Right atrium auricular region (tissue), 2 donors: ENCODE measurements at places on chromosomes 12 and 14. TPM values are rescaled to one million over a fixed set of nuclear protein-coding genes. Genes with fewer than 3 reads are reported as not detected.
A peak's percentile ranks its signal among the peaks of the same experiment; 100 is the strongest.

GRCh38 chr14:37447883-37448391 is 147.1 kb downstream of the FOXA1 start:
- H3K36me3 ChIP-seq, result no peaks in the 10 kb centered on the region
- no peaks in the 10 kb centered on the region for H3K27me3 ChIP-seq
- H3K27ac ChIP-seq, result no peak overlapping the region

DNA sequence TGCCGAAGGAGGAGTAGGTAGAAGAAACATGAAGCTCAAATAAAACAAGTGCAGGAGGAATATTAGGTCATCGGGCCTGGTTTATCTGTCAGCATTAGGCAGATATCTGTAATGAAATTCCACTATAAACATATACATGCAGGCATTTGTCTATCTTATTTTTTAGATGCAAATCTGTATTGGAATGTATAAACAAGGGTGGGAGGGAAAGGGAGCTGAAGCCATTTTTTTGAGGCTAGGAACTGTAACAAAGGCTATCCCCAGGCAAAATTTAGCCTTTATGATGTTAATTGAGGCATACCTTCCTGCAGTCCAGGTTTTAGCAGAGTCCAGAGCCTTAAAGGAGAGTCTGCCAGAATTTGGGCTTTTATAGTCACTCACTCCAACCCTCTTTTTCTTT is 72.5 kb downstream of the PHLDA1 start:
- DNase-seq, result no peak
- no peak overlapping the region for H3K27ac ChIP-seq
- H3K4me3 ChIP-seq, result no peak overlapping the region
- H3K4me1 ChIP-seq, result peaks cover 21% of the 10 kb centered on the region
- H3K27me3 ChIP-seq, result no peaks in the 10 kb centered on the region
- H3K36me3 ChIP-seq, result no peaks in the 10 kb centered on the region

- no peaks in the 10 kb centered on the region for H3K27me3 ChIP-seq
- peak overlapping the region; percentile 68 for H3K27ac ChIP-seq
- H3K36me3 ChIP-seq, result no peaks in the 10 kb centered on the region
- DNase-seq, result peak; percentile 80
- H3K4me1 ChIP-seq, result peaks cover 2% of the 10 kb centered on the region
- H3K4me3 ChIP-seq, result no peak overlapping the region
These were observed 125.3 kb upstream of the HIF1A start for GRCh38 chr14:61569812-61570548.

DNA sequence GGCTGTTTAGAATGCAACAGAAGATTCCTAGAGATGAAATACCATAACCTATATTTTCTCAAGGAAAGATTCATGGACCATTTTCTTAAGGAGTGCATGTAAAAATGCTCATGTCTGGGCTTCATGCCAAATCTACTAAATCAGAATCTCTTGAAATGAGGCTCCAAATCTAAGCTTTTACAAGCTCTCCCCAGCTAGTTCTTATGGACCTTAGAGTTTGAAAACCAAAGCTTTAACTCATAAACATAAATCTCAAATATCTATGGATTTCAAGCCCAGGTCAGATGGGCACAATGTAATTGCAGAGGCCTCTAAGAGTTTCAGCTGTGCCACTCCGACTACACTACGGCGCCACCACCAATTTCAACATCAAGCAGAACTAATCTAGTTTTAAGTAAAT is 117.3 kb upstream of the CAND1 start:
- H3K27ac ChIP-seq, result no peak overlapping the region
- no peaks in the 10 kb centered on the region for H3K27me3 ChIP-seq
- DNase-seq, result no peak
- no peaks in the 10 kb centered on the region for H3K36me3 ChIP-seq

DNA sequence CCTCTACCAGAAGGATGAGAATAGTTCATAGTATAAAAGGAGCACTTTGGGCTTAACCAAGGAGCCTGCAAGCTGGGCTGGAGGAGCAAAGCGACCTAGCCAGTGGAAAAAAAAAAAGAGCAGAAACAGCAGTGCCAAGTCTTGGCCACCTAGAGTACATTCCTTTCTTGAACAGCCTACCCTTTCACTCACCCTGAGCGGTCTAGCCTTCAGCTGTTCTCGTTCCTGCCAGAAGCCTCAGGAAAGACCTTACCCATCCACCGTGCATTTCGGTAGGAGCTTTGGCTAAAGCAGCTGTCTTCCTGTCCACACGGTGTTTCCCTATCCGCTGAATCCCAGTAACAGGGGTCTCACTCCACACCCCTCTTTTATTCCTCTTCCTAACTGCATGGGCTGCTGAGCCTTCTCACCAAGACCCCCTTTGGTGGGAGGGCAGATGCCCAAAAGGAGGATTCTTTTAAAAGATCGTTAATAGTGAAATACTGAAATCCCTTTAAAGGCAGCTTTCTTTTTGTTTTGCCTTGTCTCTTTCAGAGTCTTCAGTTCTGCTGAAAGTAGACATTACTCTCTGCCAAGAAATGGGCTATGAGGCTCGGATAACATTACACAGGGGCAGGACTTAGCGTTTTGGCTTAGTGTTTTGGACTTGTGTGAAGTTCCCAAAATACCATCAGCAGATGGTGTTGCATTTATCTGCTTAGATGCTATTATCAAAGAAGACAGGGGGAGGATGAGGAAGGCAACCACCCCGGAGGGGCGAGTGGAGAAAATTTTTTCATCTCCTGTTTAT is 88.5 kb upstream of the METAP2 start:
- H3K4me1 ChIP-seq, result peaks cover 26% of the 10 kb centered on the region
- DNase-seq, result no peak
- no peaks in the 10 kb centered on the region for H3K36me3 ChIP-seq
- H3K4me3 ChIP-seq, result peak overlapping the region; percentile 42
- H3K27ac ChIP-seq, result peak overlapping the region; percentile 76

GRCh38 chr12:114396153-114396868 is 9.6 kb downstream of the TBX5 start:
- peak overlapping the region; percentile 90 for H3K27ac ChIP-seq
- peaks cover 44% of the 10 kb centered on the region for H3K36me3 ChIP-seq
- DNase-seq, result no peak
- no peaks in the 10 kb centered on the region for H3K4me1 ChIP-seq
- H3K27me3 ChIP-seq, result no peaks in the 10 kb centered on the region

OR11H12 gene
- total RNA-seq, result not detected
